ENCODE measurements at places on chromosomes 4 and X. TPM values are rescaled to one million over a fixed set of nuclear protein-coding genes. Genes with fewer than 3 reads are reported as not detected.

SPANXD gene
- not detected for total RNA-seq

TMEM144 gene
- 18.9 TPM for total RNA-seq

TBC1D25 gene
- total RNA-seq: 15.2 TPM

SRPX gene
- 110 TPM for total RNA-seq

ABCD1 gene
- 15.8 TPM for total RNA-seq

DNA sequence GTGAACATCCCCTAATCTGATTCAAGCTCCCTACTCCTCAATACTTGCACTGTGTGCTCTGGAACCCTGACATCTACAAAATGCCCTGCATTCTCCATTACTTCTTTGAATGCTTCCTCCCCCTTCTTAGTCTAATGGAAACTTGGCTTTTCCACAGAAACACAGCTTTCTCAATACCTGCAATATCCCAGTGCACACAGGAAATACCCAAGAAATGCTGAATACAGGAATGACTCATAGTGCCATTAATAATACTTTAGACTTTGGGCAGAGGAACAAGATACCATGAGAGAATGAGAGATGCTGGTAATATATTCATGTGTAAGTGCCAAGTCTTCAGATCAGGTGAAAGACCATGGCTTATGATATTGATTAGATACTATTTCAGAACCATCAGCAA, 5.6 kb downstream of the QRFPR start:
- no peak for DNase-seq

- no peak for DNase-seq
Observed at GRCh38 chr4:107050525-107051135, 14.5 kb upstream of the DKK2 start.

DNA sequence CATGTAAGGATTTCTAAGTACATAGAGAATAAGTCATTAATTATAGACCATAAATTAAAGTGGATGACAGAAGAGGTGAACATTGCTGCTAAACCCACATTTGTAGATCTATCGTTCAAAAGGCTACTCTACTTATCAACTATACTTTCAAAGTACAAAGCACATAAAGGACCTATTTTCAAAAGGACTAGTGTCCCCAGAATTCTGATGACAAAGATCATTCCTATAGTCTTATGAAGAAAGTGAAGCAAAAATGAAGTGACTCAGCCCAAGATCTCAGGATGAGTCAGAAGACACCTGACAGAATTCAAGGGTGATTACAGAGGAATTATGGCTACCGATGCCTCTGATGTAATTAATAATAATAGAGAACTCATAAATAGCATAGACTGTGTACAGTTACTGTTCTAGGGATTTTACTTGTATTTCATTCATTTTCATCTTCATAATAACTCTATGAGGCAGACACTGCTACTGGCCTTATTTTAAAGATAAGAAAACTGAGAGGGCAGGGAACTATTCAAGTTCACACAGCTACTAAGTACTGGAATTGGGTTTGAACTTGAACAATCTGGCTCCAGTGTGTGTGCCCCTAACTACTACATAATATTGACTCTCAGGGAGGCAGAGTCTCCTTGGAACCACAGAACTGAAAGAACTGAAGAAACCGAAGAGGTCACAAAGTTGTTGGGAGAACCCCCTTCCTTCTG, 17.1 kb downstream of the USP46 start:
- no peak for DNase-seq

DNA sequence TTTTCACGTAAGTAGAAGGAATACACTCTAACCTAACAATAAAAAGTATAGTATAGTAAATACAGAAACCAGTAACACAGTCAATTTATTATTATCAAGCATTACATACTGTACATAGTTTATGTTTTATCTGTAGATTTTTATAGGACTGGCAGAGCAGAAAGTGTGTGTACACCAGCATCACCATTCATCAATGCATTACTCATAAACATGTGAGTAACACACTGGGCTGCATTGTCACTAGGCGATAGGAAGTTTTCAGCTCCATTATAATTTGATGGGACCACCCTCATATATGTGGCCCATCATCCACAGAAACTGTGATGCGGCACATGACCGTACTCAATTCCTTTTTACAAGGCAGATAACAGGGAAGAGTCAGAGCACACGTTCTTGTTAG, 137.8 kb upstream of the RBPJ start:
- DNase-seq: no peak

- DNase-seq: no peak
Observed at GRCh38 chr4:112038861-112039260, 106.4 kb upstream of the FAM241A start.

- DNase-seq: no peak
Observed at GRCh38 chrX:112874614-112875013, 34.0 kb upstream of the AMOT start.

DNA sequence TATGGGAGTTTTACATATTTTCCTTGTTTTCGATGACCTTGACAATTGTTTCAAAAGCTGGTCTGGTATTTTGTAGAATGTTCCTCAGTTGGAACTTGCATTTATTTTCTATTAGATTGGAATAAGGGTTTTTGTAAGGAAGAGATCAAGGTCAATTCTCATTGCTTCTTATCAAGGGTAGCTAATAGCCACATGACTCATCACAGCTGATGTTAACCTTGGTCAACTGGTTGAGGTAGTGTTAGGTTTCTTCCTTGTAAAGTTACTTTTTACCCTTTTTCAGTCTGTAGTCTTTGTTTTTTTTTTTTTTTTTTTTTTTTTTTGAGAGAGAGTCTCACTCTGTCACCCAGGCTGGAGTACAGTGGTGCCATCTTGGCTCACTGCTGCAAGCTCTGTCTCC, 257.2 kb downstream of the SNCA start:
- no peak for DNase-seq

GRCh38 chr4:131566026-131566425, 1583.1 kb upstream of the PCDH10 start:
- DNase-seq: no peak

- DNase-seq: no peak
Observed at GRCh38 chrX:70970482-70970995, 39.6 kb upstream of the SLC7A3 start.

- DNase-seq: no peak
Observed at GRCh38 chrX:94216738-94217137, 542.7 kb downstream of the FAM133A start.

GRCh38 chr4:7402526-7402925, 32.2 kb downstream of the PSAPL1 start:
- DNase-seq: no peak
